ENCODE measurements at places on chromosomes 2 and 18.

GRCh38 chr18:50298443-50299284 is 11.2 kb upstream of the CXXC1 start:
- no peak for DNase-seq

- DNase-seq, result no peak
Observed at GRCh38 chr2:189880832-189881492, 96.7 kb downstream of the PMS1 start.

DNA sequence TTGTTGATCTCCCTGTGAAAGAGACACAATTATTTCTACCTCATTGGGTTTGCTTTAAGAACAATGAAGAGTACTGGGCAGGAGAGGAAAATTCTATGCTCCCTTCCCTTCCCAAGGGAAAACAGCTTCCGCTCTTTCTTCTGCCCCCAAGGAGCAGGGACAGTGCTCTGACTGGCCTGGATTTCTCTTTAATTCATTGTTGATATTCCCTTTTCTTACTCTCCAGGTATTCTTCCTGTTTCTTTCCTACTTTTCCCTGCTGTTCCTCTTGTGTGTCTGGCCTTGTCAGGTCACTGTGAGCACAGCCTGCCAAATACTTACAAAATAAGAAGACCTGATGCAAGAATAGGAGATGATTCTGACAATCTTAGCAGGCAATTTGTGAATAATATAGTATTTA is 49.6 kb upstream of the SPAG16 start:
- DNase-seq, result no peak

DNA sequence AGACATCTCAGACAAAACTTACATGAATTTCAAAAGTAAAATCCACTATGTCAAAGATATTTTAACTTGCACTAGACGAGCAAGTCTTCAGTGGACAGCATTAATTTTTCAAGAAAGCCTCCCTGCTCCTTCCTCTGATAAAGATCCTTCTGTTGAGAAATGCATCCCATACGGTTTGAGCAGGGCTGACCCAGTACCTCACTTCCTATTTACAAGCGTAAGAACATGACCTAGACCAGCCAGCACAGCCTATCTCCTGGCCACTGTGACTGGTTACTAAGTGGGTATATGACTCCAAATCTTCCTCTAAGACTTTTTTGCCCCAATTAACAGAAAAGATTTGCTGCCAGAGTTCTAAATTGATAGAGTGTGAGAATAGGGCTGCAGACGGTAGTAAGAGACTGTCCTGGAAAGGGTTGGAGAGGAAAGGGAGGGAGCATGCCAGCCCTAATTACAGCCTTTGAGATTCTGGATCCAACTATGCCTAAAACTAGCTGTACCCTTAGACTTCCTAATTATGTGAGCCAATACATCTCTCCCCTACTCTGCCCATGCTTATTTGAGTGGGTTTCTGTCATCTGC is 108.4 kb downstream of the PRELID3A start:
- no peak for DNase-seq

DNA sequence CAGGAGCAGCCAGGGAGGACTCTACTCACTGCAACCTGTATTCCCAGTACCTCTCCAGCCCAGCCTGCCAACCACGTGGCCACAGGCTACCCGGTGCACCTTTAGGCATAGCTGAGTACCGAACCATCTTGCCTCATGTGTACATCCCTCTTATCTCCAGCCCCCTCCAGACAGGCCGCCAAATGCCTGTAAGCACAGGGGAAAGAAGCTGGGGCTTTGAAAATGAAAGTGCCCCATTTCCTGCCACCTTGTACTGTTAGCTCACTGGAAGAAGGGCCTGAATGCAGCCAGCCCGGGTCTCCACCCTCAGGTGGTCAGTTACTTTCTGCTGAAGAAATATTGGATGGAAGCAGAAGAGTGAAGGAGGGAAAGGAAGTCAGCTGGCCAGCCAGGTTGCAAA is 27.2 kb upstream of the RFX8 start:
- no peak for DNase-seq
